ENCODE measurements at places on chromosomes 16 and 17.

GRCh38 chr17:14304773-14305517 is 4.1 kb downstream of the HS3ST3B1 start:
- DNase-seq = no peak

- DNase-seq = no peak
These were observed 23.2 kb downstream of the KRT23 start for GRCh38 chr17:40914075-40914855.

- DNase-seq = no peak
These were observed 30.2 kb downstream of the TRIM25 start for GRCh38 chr17:56883616-56884015.

DNA sequence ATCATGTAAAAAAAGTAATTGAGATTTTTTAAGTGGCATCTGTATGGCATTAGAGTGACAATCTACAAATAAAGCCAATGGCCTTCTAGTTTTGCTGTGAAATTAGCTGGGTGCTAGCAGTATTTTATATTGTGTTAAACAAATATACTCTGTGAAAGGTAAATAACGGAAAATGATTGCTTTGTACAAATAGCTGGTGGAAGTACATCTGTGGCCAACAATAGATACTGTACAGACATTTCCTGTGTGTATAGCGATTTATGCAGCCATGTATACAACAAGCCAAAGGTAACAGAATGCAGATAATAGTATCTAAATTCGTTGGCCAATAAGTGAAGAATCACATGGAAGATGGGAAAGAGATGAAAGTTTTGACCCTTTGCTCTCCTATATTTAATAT is 26.6 kb downstream of the IQCK start:
- DNase-seq = no peak

DNA sequence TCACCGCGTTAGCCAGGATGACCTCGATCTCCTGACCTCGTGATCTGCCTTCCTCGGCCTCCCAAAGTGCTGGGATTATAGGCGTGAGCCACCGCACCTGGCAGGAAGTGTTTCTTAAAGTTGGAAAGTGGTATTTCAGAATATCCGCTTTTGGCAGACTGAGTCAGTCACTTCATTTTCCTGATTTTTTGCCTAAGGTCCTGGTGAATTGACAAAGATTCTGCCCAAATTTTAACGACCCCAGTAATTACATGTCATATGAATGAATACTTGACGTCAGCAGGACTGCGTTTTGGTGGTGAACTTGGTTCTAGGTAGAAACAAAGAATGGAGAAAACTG is 4.5 kb upstream of the BRCA1 start:
- no peak for DNase-seq

GRCh38 chr17:44960691-44961090 is 7.4 kb downstream of the C1QL1 start:
- DNase-seq = no peak

All from stimulated activated CD8-positive, alpha-beta memory T cell treated with anti-CD3 and anti-CD28 coated beads, Interleukin-2, amount 100 ng/mL, for 48 hours (primary cell).